ENCODE measurements at places on chromosomes 5 and 9.

GRCh38 chr9:101119206-101119819 is 90.8 kb downstream of the PLPPR1 start:
- peak; percentile 9 for DNase-seq

- no peak for DNase-seq
These were observed 313.0 kb downstream of the CETN3 start for GRCh38 chr5:90096415-90097081.

- DNase-seq = no peak
These were observed 8.9 kb downstream of the MTRR start for GRCh38 chr5:7877851-7878250.

DNA sequence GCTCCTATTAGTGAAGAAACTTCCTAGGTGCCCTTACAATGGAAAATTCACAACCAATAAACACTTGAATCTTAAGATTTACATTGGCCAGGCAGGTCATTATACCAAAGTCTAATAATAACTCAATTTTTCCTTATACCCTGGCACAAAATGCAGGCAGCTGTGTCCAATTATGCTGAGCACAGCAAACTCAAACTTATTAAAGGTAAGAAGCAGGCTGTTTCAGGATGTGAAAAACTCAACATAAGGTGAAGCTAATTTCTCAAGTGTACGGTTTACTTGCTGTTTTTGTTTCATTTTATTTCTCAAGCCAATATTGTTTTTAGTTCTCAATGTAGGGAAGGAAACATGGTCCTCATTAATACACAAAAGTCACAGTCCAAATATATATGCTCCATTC is 405.1 kb downstream of the KCTD16 start:
- DNase-seq = no peak

DNA sequence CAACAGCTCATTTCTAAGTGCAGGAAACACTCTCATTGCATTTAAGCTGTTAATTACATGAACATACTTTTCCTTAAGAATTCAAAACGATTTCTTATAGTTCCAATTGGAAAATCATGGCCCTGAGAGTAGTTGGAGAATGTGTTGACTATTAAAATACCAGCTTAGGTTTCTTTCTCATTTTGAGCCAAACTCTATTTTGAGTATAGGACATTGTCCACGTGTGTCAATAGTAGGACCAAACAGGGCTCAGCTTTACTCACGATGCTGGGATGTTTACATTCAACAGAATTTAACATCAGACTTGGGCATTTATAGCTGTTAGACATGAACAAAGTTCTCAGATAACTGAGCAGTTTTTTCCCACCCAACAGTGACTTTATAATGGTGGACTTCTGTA is 39.6 kb downstream of the ADCY2 start:
- no peak for DNase-seq

DNA sequence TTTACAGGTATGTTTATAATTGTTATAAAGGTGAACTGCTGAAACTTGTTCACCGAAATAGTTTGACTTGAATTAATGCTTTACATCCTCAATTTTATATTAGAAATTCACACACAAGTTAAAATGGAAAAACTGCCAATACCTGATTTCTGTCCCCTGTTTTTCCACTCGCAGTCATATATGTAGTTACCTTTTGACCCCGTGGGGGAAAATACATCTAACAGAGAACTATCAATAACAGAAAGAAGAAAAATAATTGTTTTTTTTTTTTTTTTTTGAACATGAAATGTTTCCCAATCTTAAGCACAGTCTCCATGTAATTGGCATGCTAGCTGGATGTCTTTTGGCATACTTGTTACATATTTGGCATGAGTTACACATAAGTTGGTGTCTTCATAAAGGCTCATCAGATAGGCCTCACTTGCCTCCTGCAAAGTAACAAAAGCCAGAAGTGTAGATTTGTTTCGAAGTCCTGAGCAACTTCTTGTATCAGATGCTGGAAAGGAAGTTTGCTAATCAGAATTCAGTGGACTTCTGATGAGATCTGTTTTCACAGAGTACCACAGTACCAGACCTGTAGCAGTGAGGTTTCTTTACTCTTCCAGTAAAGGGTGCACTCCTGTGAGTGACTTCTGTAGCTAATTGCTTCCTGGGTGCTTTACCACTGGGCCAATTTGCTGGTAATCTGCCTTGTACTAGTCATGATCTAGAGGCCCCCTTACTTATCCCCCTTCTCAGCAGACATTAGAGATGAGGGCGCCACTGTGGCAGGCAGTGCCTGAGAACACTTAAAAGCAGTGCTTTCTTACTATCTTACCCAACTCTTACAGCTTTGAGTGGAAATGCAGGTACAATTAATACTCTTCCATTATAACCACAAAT is 36.2 kb upstream of the CXXC5 start:
- no peak for DNase-seq

GRCh38 chr5:35922468-35922867 is 16.0 kb downstream of the CAPSL start:
- no peak for DNase-seq

GRCh38 chr5:170006021-170006420 is 25.7 kb upstream of the INSYN2B start:
- no peak for DNase-seq

- peak; percentile 64 for DNase-seq
These were observed 588.3 kb downstream of the EBF1 start for GRCh38 chr5:158511454-158511853.

DNA sequence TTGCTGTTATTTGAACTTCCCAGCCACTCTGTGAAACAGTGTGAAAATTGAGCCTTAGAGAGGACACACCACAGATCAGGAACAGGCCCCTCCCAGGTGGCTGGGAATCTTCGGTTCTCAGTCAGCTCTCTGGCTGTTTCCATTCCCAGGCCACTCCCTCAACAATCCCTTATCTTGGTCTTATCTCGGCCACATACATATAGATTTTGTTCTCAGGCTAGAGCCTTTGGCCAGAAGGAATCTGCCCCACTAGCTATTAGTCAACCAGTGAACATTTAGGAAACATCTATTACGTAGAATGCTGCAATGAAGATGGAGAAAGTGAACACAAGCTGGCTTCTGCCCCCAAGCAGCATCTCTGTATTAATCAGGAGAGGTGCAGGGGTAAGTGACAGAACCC is 21.0 kb upstream of the WWC1 start:
- no peak for DNase-seq

DNA sequence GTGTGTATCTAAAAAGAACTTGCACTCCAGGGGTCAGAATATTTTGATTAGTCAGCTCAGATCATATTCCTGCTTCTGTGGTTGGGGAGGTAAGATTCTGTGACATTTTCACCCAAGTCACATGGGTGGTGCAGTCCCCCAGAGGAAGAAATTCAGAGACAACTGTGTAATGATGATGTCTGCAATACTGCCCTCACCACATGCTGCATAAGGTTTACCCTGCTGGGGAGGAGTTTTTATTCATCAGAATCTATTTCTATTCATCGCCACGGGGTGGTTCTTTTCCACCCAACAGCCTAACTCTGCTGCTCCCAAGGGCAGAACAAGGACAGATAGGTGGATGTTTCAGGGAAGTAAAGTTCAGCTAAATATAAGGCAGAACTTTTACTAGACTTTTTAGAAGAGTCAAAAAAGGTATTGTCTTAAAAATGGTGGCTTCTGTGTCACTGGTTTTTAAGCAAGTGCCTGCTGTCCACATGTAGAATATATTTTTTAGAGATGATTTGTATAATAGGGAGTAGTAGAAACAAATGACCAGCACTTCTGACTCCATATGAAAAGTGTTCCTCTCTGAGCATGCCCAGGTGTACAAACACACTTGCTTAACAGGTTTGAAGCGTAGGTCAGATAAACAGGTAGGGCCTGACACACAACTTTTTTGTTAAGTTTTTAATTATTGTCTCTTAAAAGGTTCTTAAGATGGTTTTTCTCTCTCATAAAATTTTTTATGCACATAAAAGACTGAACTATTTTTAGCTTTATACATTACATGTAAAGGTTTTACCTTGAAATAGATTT is 352.7 kb downstream of the LRRC70 start:
- no peak for DNase-seq

DNA sequence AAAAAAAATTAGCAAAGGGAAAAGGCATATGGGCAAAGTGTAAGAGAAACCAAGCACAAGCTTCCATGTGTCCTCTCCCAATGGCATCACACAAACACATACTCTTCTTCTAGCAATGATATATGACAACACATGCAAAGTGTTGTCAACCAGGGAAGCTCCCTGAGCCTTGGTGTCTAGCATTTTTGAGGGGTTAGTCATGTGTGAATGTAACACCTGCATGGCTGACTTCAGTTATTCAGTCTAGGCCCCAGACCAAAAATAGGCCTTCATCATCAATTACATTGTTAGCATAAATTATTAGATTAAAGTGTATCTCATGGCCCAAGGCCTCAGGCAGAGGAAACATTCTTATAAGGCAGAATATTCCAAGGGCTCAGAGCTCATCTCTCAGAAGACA is 450.0 kb downstream of the TLE1 start:
- DNase-seq = no peak

DNA sequence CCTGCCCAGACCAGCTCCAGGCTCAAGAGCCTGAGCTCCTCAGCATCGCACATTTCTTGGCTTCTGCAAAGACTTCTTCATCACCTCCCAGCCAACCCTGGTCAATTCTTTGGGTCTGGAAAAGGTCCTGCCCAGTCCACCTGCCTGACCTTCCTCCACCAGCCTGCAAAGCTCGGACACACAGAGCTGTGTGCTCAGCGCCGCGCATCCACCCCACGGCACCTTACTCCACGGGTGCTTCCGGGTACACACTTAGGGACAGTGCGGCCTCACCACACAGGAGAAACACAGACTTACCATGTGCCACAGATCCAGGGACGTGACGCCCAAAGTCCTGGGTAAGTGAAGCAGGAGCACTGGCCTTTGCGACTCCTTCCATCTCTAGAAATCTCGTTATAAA is 97.3 kb downstream of the KCNT1 start:
- no peak for DNase-seq

GRCh38 chr5:34690898-34691297 is 34.8 kb downstream of the RAI14 start:
- DNase-seq = no peak

- no peak for DNase-seq
These were observed 20.1 kb downstream of the FIBCD1 start for GRCh38 chr9:130918826-130919558.

- no peak for DNase-seq
These were observed 26.5 kb upstream of the ABO start for GRCh38 chr9:133301253-133302230.

DNA sequence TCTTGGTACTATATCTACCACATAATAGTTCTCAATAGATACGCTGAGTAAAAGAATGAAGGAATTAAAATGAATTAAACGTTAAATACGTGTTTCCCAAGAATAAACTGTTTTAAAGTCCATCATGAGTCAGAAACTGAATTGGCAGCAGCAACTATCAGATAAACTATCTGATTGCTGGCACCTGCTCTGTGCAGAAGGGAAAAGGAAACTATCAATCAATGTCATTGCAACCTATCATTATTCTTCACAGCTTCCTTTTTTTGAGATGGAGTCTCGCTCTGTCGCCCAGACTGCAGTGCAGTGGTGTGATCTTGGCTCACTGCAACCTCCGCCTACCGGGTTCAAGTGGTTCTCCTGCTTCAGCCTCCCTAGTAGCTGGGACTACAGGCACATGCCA is 8.8 kb upstream of the WDR36 start:
- no peak for DNase-seq

GRCh38 chr9:5870020-5870339 is 20.7 kb upstream of the MLANA start:
- DNase-seq = no peak

DNA sequence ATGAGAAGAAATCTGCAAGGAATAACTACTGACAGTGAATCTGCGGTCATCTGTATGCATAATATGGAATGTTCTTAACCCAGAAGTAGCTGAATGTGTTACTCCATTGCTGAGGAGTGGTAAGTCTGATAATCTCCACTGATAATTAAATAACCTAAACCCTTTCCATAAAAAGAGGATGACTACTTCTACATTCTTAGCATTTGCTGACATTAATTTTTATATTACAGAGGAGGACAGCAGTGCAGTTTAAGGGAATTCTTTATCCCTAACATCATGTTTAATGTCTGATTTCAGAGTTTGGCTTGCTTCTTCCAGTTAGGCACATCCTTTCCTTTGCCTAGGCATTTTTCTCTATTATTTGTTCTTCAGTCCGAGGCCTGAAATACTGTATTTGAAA is 52.2 kb downstream of the CDC42SE2 start:
- no peak for DNase-seq

DNA sequence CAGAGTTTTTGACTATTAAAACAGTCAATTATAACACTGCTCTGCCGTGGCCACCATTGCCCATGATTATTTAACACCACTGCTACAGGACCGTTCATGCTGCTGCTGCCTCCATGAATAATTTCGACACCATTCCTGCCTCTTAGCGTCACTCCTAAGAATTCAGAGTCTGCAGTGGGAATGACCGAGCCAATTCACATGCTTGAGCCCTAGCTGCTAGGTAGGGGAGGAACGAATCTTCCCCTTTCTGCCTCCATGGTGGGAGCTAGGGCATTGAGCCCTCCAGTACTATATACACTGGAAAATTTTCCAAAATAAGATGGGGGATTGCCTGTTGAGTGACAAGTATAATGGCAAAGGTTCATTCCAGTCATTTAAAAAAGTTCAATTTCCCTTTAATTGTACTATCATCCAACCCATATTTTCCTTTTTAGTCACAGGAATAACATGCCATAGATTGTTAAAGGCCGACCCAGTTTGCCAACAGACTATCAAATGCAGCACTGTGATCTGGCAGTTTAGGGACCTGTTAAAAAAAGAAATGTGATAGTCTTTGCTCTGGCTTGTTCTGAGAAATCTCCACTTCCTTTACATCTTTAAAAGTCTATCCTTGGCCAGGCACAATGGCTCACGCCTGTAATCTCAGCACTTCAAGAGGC is 13.5 kb upstream of the B4GALT1 start:
- DNase-seq = no peak

- DNase-seq = no peak
These were observed 127.6 kb downstream of the ST8SIA4 start for GRCh38 chr5:100775533-100775855.

GRCh38 chr9:84382720-84383119 is 42.2 kb upstream of the SLC28A3 start:
- DNase-seq = no peak

DNA sequence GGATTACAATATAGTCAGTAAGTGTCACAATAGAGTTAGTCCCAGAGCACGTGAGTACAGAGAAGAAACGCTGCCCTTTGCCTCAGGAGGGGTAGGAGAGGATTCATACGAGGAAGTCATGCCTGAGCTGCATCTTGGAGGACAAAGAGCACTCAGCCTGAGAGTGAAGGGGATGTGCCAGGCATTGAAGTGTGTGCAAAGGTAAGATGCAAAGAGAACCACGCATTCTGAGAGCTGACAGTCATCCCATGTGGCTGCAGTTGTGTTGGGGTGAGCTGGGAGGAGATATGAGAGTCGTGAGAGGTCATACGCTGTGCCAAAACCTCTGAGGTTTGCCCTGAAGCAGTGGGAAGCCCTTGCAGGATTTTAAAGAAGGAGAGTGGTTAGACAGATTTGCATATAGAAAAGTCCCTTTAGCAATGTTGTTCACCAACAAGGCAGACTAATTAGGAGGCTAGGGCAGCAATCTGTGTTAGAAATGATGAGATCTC is 97.5 kb downstream of the PIP5K1B start:
- peak; percentile 81 for DNase-seq

- no peak for DNase-seq
These were observed 301.3 kb downstream of the PARP8 start for GRCh38 chr5:50967563-50968355.

GRCh38 chr9:88641456-88642240 is 106.7 kb downstream of the NXNL2 start:
- no peak for DNase-seq
